Stimulated activated CD4-positive, alpha-beta T cell treated with anti-CD3 and anti-CD28 coated beads, Interleukin-4, amount 100 ng/mL, for 1 hour (primary cell): ENCODE measurements at places on chromosomes 5 and 9.

GRCh38 chr5:139148306-139148705 lies 49.9 kb downstream of the SIL1 start:
- no peak for DNase-seq

DNA sequence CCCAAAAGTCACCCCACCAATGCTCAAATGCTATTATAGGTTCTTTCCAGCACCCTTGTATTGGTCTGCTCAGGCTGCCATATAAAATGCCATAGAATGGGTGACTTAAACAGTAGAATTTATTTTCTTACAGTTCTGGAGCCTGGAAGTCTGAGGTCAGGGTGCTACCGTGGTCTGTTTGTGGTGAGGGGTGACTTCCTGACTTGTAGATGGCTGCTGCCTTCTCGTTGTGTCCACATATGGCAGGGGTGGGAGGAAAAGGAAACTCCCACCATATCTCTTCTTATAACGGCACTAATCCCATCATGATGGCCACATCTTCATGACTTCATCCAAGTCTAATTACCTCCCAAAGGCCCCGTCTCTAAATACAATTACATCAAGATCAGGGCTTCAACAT lies 257.8 kb upstream of the TARS1 start:
- no peak for DNase-seq

GRCh38 chr5:151106043-151106442 lies 25.2 kb upstream of the TNIP1 start:
- DNase-seq, result no peak

- no peak for DNase-seq
These were observed 38.7 kb downstream of the SCAMP1 start for GRCh38 chr5:78399116-78399515.

- no peak for DNase-seq
These were observed 49.4 kb downstream of the GGTA1 start for GRCh38 chr9:121450241-121450640.

- no peak for DNase-seq
These were observed 567.5 kb upstream of the RIOK2 start for GRCh38 chr5:97750576-97750975.

DNA sequence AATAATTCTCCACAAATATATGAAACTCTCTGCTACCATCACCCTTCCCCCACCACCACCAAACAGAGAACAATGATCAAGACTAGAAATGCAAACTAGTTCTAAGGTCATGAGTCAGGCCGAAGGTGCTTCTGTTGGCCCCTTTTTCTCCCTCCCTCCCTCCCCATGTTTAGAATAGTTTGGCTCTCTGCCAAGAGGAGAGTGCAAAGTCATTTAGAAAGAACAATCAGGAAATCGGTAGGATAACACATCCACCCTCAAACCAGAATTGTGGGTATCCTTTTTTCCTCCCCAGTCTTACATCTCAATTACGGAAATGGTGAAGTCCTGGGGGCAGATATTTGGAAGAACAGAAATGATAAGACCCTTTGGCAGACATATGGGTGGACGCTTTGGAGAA lies 170.1 kb downstream of the SLF1 start:
- no peak for DNase-seq

- no peak for DNase-seq
These were observed 615.9 kb downstream of the CHSY3 start for GRCh38 chr5:130520211-130520610.

- DNase-seq, result no peak
These were observed 31.2 kb downstream of the CNTFR start for GRCh38 chr9:34558364-34558763.

DNA sequence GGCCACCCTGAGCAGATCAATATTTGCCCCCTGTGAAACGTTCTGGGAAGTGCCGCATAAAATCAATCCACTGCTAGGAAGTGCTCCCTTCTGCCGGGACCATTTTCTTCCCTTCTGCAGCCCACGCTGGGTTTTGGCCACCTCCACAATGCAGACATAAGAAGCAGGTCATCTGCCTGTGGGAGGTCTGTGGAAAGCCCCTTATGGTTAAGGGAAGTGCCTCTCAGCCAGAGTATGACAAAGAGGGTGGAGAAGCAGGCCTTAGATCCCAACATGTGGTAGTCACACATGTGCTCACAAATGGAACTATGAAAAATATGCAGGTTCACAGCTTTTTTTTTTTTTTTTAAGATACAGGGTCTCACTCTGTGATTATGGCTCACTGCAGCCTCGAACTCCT lies 82.8 kb downstream of the SLC1A3 start:
- DNase-seq, result no peak

DNA sequence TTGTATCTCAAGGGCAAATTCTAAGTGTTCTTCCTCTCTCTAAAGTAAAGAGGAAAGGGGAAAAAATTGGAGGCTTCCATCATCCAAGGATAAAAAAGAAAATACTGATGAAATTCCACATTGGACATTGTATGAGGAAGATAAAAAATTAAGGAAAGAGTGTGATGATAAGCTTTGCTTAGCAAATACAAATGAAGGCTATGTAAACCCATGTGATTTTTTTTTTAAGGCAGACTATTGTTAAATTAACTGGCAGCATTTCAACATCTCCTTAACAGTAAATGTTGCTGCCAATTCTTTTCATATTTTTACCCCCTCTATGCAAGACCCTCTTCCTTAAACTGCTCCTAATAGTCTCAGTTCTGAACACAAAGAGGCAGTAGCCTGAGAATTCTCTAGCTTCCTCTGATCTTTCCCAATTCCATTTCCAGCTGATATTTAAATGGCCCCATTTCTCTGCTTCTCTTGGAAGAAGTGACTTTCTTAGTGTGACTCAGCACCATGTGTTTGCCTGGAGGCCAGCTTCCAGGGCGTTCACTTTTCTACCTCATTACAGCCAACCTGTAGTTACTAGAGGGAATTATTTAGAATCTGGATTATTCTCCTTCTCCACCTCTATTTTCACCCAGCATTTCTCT lies 159.7 kb downstream of the TLE1 start:
- DNase-seq, result no peak

DNA sequence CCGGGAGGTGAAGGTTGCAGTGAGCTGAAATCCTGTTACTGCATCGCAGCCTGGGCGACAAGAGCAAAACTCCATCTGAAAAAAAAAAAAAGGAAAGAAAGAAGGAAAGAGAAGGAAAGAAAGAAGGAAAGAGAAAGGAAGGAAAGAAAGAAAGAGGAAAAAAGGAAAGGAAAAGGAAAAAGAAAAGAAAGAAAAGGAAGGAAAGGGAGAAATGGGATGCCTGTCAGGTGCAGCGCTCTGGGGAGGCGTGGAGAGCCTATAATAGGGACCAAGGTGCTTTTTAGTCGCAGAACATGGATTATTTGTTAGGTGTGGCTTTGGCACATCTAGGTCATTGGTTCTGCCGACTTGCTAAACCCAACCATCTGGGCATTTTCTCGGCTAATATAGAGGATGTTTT lies 17.9 kb downstream of the EXOSC2 start:
- no peak for DNase-seq

DNA sequence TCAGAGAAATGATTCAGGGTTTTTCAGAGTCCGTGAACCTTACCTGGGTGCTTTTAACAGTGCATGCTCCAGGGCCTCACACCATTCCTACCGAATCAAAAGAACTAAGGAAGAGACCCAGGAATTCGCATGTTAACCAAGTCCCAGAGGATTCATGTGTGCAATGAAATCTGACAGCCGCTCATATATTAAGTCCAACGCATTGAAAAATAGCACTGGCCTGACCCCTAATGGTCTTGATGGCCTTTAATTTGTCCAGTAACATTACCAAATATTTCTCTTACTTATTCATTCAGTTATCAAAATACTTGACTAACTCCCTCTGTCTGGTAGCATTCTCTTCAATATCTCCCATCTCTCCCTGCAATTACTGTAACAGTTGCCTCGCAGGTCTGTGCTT lies 55.0 kb upstream of the MARCHF11 start:
- DNase-seq, result no peak

DNA sequence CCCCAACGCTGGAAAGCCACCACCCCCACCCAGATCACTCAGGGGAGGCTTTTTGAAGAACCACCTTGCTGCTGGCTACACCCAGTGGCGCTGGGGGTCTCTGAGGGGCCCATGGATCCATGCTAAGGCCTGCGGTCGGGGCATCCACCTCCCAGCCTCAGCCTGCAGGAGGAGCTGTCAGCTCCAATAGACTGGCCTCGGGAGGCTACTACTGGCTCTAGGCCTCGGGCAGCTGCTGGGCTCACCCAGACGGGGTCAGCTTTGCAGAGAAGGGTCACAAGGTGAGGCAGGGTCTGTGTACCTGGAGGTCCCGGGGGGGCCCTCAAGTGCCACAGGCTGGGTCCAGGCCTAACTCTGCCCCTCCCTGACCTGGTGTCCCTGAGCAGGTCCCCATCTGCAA lies 193.7 kb downstream of the OLFM1 start:
- DNase-seq, result no peak

GRCh38 chr5:172339264-172340180 lies 56.0 kb upstream of the UBTD2 start:
- DNase-seq, result no peak

DNA sequence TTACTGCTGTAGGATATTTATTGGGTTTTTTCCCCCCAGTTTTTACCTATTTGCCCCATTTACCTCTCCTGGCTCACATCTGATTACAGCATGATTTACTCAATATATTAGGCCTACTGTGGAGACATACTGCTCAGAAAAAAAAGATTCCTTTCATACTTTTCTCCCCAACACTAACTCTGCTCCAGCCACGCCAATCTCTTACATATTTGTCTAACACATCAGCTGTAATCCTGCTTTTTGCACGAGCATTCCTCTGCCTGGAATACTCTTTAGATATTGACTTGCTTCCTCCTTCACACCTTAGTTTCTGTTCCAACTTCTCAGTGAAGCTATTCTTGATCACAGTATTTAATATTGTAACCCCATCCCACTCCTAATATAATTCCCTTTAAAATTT lies 158.1 kb upstream of the VCAN start:
- no peak for DNase-seq

GRCh38 chr5:153523831-153524230 lies 33.4 kb downstream of the GRIA1 start:
- no peak for DNase-seq

- no peak for DNase-seq
These were observed 42.7 kb downstream of the CYLC2 start for GRCh38 chr9:103037508-103038477.

DNA sequence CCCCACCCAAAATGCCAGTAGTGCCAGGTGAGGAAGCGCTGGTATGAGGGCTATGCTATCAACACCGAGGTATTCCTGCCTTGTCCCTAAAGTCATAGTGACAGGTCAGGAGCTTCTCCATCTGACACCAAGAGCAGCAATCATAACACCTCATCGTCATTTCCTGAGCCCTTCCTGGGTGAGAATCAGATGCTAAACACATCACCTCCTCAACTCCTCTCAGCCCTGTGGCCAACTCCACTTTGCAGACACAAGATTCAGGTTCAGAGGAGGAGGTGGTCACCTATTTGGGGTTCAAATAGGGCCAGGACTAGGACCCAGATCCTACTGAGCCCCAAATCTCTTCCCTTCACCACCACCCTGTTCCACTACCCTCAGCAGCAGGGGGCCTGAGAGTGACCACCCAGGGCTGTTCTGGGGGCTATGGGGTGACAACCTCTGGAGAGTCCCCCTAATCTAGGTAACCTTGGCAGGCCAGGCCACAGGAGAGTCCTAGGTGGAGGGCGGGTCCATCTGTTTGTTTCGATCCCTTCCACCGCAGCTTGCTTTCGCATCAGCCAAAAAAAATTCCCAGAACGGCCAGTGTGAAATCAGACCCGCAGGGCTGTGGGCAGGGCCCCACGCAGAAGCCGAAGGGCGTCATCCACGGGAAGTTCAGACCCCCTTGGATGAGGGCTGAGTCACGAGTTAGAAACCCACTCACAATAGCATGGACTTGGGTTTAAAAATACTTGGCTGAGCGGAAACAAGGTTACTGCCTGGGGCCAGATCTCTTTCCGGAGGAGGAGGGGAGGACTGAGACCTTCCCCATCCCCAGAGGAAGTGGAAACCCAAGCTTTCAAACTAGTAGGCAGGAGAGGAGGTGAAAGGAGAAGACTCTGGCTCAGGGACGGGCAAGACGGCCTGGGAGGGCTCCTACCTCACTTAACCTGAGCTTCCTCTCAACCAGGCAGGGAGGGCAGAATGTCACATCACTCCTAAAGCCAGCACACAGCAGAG lies 8.7 kb downstream of the STK10 start:
- peak; percentile 28 for DNase-seq

- DNase-seq, result no peak
These were observed 15.5 kb downstream of the OTULINL start for GRCh38 chr5:14597080-14597479.

- no peak for DNase-seq
These were observed 24.5 kb downstream of the LECT2 start for GRCh38 chr5:135930029-135930948.

DNA sequence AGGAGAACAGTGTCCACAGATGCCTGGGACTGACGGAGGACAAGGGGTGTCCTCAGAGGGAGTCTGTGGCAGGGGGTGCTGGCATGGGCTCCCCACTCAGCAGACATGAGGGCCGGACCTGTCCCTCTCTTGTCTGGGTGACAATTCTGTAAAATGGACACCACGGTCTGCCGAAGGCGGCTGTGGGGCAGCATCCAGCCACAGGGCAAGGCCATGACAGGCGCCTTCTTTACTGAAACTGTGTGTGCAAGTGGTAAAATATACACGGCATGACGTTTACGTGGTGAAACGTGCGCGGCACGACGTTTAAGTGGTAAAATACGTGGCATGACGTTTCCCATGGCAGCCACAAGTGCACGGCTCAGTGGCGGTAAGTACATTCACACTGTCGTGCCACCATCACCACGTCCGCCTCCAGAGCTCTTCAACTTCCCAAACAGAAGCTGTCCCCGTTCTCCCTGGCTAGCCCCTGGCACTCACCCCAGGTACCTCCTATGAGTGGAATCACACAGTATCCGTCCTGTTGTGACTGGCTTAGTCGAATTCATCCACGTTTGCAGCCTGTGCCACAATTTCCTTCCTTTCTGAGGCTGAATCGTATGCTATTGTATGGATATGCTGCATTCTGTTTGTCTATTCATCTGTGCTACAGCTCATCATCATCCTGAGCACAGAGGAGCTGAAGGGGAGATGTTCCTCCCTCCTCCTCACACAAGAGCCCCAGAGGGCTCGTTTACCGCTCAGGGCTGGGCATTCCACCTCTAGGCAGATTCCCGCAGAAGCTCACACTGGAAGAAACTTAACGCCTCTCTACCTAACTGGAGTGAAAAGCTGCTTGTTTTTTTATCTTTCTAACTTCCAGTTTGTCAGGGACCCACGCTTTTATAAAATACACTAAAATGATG lies 52.5 kb downstream of the COL23A1 start:
- DNase-seq, result no peak

DNA sequence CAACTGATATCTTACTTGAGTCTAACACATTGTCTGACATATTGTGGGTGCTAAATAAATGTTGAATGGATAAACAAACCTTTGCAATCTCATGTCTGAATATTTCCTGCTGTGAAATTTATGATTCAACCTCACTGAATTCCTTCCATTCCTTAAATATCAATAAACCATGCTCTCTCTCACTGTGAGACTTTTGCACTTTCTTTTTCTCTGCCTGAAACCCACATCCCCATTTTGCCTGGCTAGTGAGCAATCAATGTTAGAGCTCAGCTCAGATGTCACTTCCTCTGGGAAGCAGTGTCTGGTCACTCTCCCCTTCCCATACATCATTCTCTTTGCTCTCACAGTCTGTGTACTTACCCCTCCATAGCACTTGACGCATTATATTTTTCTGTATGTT lies 383.7 kb upstream of the TRPC7 start:
- DNase-seq, result no peak

- DNase-seq, result no peak
These were observed 119.3 kb upstream of the DPYSL3 start for GRCh38 chr5:147629196-147629595.

- no peak for DNase-seq
These were observed 26.0 kb downstream of the CRHBP start for GRCh38 chr5:76978869-76979268.
